Cardiac septum (tissue), 1 donor: ENCODE measurements at places on chromosomes 4 and X. TPM values are rescaled to one million over a fixed set of nuclear protein-coding genes. Genes with fewer than 3 reads are reported as not detected.

Gene ADH1A
- not detected for total RNA-seq

Gene DCAF12L1
- total RNA-seq = not detected

Gene TMPRSS11F
- total RNA-seq = not detected

Gene MAGEB1
- total RNA-seq = not detected

Gene LAMTOR3
- 26.4 TPM for total RNA-seq

Gene SUPT20HL1
- total RNA-seq = not detected

Gene ELOVL6
- 2.4 TPM for total RNA-seq

Gene VCX3B
- not detected for total RNA-seq

Gene HHIP
- 0.30 TPM for total RNA-seq

Gene ASB11
- total RNA-seq = 60.8 TPM

Gene CXCL11
- total RNA-seq = 0.32 TPM

Gene FAM133A
- 0.40 TPM for total RNA-seq

Gene ADH1C
- 4.0 TPM for total RNA-seq

Gene SLC6A14
- total RNA-seq = 0.05 TPM

Gene ZNF157
- total RNA-seq = 0.11 TPM
